GM12878 (cell line): ENCODE measurements at places on chromosomes 5 and 9.

DNA sequence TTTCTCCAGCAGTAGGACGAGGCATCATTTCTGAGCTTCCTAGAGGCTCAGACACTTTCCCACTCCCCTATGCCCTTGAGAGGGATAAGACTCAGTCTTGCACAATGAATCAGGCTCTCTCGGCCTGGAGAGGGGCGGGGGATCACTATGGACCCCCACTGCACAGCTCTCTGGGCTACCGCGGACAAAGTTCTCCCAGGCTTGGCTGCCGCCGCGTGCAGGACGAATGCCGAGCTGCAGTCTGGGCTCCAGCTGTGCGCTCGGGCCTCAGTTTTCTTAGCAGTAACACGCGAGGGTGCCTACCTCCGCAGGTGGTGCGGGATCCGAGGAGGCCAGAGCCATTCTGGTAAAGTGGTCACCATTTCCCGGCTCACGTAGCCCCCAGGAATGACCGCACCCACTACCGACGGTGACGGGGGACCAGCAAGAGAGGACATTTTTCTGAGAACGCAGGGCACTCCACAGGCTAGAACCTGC lies 3.4 kb upstream of the MYORG start:
- no peak for DNase-seq

- DNase-seq: no peak
Observed at GRCh38 chr9:111871499-111871855, 25.1 kb upstream of the UGCG start.

DNA sequence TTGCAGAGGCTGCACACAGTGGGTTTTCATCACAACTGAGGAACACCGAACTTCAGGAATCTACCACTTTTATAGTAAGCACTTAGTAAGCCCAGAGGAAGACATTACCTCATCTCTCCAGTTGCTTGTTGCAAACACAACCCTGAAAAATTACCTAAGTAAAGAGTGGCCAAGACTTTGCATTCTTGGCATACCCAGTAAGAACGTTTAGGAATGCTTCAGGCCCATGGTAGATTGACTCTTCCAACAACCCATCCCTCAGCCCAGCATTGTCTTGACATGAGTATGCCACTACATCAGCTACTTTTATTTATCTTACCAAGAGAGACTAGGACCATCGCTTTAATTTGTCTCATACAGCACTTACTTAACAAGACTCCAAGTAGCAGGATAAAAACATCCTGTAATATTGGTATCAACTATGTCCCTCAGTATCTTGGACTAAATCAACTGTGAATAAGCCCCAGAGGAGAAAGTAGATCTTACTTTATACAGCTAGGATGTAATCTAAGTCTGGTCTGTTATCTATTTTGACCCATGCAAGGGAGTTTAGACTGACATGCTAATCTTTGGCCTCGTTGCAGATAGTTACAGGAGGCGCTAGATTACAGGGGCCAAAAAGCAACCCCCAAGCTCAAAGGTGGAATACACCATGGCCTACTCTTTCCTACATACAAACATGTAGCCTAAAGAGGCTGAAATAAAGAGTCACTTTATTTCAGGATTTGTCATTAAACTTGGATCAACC lies 114.9 kb downstream of the INVS start:
- no peak for DNase-seq

GRCh38 chr5:113218906-113219517 lies 215.8 kb downstream of the TSSK1B start:
- no peak for DNase-seq

- DNase-seq: no peak
Observed at GRCh38 chr5:97071101-97071500, 71.3 kb downstream of the LIX1 start.
